Esophagus mucosa (tissue), 1 donor: ENCODE measurements at places on chromosomes 2 and 18.

GRCh38 chr2:36553683-36554082, 44.3 kb downstream of the FEZ2 start:
- ATAC-seq, result no peak

- ATAC-seq, result no peak
These were observed 280.7 kb upstream of the RND3 start for GRCh38 chr2:150767991-150768746.

GRCh38 chr2:46325182-46325928, 28.1 kb downstream of the EPAS1 start:
- peak; percentile 54 for ATAC-seq

DNA sequence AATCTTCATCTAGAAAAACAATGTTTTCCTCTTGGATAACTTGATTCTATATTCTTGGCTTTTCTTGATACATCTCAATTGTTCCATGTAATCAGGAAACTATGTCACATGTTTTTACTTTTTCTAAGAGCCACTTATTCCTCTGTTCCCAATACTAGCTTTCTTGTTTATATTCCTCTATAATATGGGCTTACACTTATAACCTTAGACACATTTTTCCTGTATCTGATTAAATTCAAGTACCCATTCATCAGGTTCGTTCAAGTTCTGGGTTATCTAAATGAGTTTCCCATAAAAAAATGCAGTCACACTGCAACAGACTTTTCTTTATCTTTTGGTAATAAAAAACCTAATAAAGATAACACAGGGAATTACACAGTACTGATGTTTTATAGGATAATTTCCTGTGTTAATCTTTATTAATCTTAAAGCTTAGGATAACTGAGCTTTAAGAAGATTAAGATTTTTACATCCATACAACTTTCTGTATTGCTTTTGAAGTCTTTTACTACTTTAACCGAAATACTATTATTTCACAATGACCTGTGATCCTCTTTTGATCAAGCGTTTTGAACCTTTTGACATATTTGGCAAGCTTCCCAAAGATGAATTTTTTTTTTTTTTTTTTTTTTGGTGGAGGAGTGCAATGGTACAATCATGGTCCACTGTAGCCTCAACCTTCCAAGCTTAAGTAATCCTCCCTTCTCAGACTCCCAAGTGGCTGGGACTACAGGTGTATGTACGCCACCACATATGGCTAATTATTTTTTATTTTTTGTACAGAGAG, 44.3 kb upstream of the C2orf66 start:
- ATAC-seq, result no peak

- ATAC-seq, result no peak
These were observed 29.2 kb upstream of the SCN1A start for GRCh38 chr2:166156985-166157490.

GRCh38 chr2:217277646-217278398, 418.0 kb upstream of the TNP1 start:
- peak; percentile 88 for ATAC-seq

DNA sequence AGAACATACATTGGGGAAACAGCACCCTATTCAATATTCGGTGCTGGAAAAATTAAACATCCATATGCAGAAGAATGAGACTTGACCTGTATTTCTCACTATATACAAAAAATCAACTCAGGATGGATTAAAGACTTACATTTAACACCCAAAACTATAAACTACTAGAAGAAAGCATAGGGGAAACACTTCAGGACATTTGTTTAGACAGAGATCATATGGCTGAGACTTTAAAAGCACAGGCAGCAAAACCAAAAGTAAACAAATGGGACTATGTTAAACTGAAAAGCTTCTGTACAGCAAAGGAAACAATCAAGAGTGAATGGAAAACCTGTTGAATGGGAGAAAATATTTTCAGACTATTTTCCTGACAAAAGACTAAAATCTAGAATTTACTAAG, 1694.1 kb upstream of the CELF4 start:
- no peak for ATAC-seq

GRCh38 chr2:33205693-33206434, 259.1 kb downstream of the LTBP1 start:
- ATAC-seq, result no peak

- ATAC-seq, result peak; percentile 78
These were observed 637 bp upstream of the SFT2D3 start for GRCh38 chr2:127700527-127701192.

DNA sequence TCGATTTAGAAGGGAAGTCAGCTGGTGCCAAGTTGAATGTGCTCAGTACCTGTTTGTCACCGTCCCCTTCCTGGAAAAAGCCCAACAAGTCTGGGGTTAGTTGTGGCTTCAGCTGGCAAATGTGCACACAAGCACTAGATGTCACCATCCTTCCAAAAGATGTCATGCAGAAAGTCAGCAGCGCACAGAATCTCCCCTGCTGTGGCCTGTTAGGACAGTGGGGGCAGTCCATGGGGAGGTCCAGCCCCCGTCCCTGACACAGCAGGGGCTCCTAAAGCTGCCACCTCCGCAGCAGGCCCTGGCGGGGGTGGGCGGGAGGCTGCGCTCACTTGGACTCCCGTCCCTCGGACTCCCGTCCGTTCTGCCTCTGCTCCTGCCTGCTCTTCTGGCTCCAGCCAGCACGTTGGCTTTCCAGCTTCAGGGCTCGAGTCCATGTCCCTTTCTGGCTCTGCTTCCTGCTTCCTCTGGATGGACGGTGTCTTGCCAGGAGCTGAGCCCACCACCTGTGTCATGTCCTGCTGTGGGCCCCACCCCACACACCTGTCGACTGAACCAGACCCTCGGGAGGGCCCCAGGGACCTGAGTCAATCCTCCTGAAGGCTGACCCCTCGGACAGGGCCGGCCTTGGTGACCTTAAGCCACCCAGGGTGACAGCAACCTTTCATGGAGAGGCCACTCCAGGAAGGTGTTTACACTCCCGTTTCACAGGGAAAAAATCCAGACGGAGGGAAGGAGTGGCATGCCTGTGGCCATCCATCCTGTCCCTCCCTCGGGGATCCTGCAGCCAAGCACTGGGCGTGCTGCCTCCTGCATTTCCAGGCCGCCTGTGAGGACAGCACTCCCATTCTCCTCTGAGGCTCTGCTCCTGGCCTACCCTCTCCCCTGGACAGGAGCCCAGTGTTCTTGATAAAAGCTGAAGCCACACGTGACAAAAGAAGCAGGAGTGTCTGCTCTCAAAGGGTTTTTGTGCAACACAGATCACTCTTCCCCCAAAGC, 8.5 kb downstream of the RAB17 start:
- ATAC-seq, result peak; percentile 41

DNA sequence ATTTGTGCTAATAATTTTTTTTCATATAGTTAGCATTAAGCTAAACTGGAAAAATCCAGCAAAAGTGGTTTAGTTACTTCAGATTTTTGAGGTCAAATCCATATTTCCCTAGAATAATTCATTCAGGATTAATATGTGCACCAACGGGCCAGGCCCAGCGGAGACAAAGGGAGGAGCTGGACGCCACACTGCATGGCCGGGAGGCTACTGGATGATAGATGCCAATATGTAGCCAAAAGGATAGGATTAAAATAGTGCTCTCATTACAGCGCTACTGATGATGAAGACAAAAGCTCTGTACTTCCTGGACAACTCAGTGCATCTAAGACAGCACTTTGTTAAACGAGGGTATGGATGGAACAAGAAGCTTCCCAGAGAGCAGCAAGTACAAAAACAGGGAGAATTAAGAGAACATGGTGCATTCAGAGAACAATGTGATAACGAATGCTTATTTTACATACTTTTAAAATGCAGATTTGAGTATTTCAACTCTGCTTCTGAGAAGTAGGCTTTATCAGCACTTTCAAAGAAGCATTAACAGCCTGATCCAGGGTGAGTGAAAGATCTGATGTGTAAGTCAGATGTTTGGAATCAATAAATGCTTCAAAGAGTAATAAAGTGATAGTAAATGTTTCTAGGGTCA, 39.8 kb downstream of the PPP4R1 start:
- no peak for ATAC-seq

- no peak for ATAC-seq
These were observed 18.7 kb downstream of the POMC start for GRCh38 chr2:25149646-25150045.

GRCh38 chr2:105421053-105421452, 22.2 kb upstream of the FHL2 start:
- ATAC-seq, result no peak

DNA sequence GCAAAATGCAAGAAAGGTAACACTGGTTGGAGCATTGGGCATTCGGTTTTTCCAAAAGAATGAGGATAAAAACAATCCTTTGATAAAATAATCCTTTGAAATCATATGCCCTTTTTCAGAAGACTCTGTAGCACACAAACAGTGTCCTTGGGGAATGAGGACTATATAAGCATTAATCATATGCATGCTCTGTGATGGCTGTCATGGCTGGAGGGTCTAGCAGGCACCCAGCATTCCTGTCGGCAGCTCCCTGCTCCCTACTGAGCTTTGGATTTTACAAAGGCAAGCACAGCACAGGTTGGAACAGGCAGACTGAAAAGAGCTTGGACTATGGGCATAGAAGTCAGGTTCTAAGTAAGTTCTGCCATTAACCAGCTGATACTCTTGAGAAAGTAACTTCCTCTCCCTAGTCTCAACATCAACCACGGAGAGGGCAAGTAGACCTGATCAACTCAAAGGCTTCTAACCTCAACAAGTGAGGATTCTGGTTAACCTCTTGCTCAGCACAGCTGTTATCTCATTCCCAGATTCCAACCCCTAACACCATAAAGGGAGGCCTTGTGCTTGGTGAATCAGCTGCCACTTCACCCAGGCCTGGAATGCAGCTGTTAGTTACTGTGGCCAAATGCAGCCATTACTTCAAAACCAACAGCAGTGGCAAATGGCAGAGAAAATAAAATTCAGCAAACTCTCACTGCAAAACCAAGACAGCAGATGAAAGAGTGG, 29.5 kb downstream of the GALNT14 start:
- ATAC-seq, result no peak

GRCh38 chr2:28654663-28655320, 96.8 kb upstream of the PPP1CB start:
- no peak for ATAC-seq

DNA sequence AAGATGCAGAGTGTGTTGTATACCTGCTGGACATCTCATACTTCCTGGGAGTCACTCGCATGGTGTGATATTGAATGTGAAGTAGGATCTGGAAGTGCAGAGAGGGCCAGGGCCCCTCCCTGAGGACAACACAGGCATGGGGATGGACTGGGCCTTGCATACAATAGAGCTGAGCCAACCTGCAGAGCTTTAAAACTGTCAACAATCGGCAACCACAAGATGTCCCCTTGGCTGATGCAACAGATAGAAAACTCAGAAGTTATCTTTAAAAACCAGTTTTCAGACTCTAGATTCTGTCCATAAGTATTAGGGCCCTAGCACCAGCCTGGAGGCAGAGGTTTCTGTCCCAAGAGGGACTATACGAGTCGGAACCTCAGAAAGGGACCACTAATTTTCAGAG, 19.7 kb downstream of the EVA1A start:
- ATAC-seq, result no peak

GRCh38 chr2:181255651-181256050, 201.5 kb upstream of the ITGA4 start:
- ATAC-seq, result no peak

DNA sequence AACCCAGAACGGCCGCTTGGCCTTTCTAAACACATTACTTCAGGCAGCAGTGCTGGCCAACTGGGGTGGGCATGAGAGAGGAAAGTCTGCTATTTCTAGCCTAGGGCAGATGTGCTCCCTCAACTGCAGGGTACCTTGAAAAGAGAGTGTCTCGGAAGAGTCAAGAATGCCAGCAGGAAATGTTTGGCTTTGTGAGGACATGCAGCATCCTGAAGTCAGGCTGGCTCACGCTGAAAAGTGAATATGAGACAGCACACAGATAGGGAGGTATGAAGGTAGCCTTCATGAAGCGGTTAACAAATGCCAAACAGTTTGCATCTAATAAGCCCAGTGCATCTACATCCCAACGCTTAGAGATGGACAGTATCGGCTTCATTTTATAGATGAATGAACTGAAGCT, 65.0 kb upstream of the NCKAP5 start:
- no peak for ATAC-seq

- no peak for ATAC-seq
These were observed 42.4 kb downstream of the KIF5C start for GRCh38 chr2:148917431-148917830.

GRCh38 chr2:127355407-127356008, 32.3 kb downstream of the MAP3K2 start:
- ATAC-seq, result no peak

- ATAC-seq, result no peak
These were observed 311.8 kb upstream of the STON1 start for GRCh38 chr2:48218169-48218568.

DNA sequence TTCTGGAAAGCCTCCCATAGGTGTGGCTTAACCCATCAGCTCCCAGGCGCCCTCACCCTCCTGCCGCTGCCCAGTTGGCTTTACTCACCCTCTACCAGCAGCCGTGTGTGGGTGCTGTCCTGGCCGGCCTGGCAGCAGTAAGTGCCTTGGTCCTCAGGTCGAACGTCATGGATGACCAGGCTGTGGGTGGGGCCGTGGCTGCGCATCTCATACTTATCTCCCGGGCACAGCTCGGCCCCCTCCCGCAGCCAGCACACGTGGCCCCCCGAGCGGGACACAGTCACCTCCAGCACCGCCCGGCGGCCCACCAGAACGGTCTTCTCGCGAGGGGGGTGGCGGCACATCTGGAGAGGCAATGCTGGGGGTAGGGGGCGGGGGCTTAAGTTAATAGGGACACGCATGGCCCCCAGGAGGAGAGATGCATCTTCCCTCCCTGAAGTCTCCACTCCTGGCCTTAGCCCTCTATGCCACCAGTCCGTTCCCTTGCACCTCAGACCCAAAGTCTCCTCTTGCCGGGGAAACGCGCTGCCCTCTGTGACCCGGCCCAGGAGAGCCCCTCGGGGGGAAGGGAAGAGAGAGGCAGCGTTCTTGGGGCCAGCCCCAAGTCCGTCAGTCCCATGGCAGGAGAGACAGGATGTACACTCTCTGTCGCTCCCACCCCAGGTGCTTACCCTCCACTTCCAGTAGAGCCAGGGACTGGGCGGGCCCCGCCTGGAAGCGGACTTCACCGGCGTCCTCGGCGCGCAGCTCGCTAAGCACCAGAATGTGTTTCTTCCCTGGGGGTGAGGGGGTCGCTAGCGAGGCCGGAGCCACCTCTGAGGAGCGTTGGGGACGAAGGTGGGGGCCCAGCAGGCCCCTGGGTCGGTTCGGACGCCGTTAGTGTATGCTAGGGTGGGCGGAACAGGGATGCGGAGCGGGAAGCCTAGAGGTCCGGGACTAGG, 7.9 kb downstream of the TMEM198 start:
- peak; percentile 31 for ATAC-seq

GRCh38 chr2:7795778-7796563, 878.8 kb downstream of the RNF144A start:
- ATAC-seq, result peak; percentile 85

GRCh38 chr18:23453680-23454058, 582 bp downstream of the RIOK3 start:
- ATAC-seq, result peak; percentile 83

DNA sequence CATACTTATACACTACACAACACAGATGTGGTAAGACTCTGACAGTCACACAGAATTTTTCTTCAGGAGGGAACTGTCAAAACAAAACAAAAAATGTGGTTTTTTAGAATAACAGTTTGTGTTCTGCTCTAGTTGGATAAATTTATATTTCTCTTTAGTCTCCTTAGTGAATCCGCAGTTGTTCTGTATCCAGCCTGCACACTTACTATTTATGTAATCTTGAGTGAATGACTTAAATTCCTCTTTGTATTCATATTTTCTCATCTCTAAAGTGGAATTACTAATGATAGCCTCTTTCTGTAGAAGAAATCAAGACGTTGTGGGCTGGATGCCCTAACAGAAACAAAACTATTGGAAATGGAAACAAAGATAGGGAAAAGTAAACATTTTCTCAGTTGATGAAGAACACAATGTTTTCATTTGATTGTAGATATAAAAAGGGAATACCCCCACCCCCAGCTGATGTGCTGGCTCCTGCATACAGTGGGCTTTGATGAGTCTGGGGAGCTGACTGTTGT, 375.2 kb downstream of the TRIB2 start:
- ATAC-seq, result no peak
